Fibroblast of lung (primary cell): ENCODE measurements at places on chromosomes 7 and 10. TPM values are rescaled to one million over a fixed set of nuclear protein-coding genes. Genes with fewer than 3 reads are reported as not detected.

Gene TMEM184A
- polyA plus RNA-seq = 0.05 and 0.10 TPM in 2 replicates

Gene PRPS1L1
- not detected in 2 replicates for polyA plus RNA-seq

Gene RHBDD2
- polyA plus RNA-seq = 24.5 and 27.8 TPM in 2 replicates

Gene DPYSL4
- 1.1 and 1.4 TPM in 2 replicates for polyA plus RNA-seq

Gene PILRA
- polyA plus RNA-seq = 0.15 and 0.20 TPM in 2 replicates

Gene ALOX5
- polyA plus RNA-seq = not detected in 2 replicates

Gene EGR2
- 0.08 and 0.21 TPM in 2 replicates for polyA plus RNA-seq

Gene RARRES2
- 9.8 and 67.0 TPM in 2 replicates for polyA plus RNA-seq

Gene SRRT
- polyA plus RNA-seq = 33.7 and 56.9 TPM in 2 replicates

Gene ZNF789
- 5.5 and 8.7 TPM in 2 replicates for polyA plus RNA-seq

Gene TES
- 28.6 and 64.1 TPM in 2 replicates for polyA plus RNA-seq

Gene CDH23
- 0.01 TPM in 1 of 2 replicates, not detected in the other for polyA plus RNA-seq

Gene CPXM2
- 2.8 and 3.1 TPM in 2 replicates for polyA plus RNA-seq

Gene ANKRD30A
- polyA plus RNA-seq = not detected in 2 replicates

Gene ANLN
- 25.3 and 93.2 TPM in 2 replicates for polyA plus RNA-seq
